ENCODE measurements at places on chromosomes 2 and 18.
A peak's percentile ranks its signal among the peaks of the same experiment; 100 is the strongest.

- no peak for DNase-seq
Observed at GRCh38 chr2:186624276-186624675, 34.4 kb downstream of the ITGAV start.

DNA sequence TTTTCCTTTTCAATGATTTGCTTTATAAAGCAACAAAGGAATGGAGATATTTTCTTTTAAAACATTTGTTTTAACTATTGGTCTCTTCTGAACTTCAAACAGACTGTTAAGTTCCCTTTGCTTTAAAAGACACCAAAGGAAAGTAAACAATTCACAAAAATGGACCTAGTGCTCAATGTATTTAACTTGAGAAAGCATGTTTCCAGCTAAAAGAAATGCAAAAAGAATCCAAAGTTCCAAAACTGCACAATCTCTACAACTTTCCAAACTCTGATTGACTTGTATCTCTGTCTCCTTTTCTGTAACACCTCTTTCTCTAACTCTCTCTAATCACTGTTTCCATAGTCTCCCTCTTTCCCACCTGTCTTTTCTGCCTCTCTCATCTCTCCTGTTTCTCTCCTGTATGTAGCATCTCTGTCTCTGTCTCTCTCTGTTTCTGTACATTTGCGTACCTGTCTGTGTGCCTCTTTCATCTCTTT lies 295.7 kb upstream of the SESTD1 start:
- no peak for DNase-seq

GRCh38 chr18:37355772-37356171 lies 209.8 kb downstream of the CELF4 start:
- DNase-seq: no peak

DNA sequence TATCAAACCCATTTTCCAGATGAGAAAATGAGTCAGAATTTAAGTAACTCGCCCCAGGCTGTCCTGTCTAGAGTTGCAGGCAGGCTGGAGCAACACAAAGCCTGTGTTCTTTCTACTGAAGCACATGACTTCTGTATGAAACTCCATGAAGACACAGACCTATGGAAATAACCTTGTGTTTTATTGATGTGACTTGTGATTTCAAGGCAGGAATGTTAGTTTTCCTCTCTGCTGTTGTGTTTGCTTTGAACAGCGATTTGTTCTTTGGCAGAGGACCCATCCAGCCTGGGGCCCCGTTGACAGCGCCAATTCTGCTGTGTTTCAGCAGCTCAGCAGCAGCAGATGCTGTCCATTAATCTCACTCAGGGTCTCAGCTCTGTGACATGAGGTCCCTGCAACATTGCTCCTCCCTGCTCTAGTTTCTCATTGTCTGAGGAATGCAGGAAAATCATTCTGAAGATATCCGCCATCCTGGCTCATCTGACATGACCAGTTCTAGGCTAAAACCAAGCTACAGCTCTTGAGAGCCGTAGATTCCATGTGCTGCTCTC lies 344.3 kb upstream of the RAB12 start:
- DNase-seq: no peak

GRCh38 chr2:95333056-95333455 lies 35.9 kb downstream of the KCNIP3 start:
- DNase-seq: no peak

DNA sequence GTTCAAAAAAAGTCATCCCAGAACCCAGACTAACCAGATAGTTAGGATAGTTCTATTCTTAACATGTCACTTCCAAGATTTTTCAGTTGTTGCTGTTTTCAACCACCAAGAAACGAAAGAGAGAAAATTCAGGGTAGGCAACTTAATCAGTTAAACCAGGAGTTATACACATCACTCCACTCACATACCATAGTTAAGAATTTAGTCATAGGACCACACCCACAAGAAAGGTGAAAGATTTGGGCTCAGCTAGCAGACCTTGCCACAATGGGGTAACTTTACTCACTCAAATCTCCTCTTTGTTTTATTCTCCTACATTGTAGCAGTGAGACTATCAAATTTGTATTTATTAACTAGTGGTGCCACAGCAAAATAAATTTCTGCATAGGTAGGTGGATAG lies 473.6 kb downstream of the NUP35 start:
- DNase-seq: no peak

GRCh38 chr2:11827547-11827946 lies 81.1 kb downstream of the LPIN1 start:
- no peak for DNase-seq

GRCh38 chr18:63105636-63106316 lies 213.8 kb downstream of the BCL2 start:
- no peak for DNase-seq

DNA sequence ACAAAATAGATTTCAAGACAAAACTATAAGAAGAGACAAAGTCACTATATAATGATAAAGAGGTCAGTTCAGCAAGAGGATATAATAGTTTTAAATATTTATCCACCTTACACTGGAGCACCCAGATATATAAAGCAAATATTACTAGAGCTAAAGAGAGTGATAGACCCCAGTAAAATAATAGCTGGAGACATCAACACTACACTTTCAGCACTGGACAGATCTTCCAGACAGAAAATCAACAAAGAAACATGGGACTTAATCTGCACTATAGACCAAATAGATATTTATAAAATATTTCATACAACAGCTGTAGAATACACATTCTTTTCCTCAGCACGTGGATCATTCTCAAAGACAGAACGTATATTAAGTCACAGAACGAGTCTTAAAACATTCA lies 86.6 kb downstream of the ATP8B1 start:
- DNase-seq: no peak

- DNase-seq: no peak
Observed at GRCh38 chr2:224055101-224055500, 16.0 kb upstream of the SERPINE2 start.

- DNase-seq: no peak
Observed at GRCh38 chr18:49481907-49482306, 5.1 kb downstream of the C18orf32 start.

GRCh38 chr2:61620244-61621159 lies 82.3 kb upstream of the XPO1 start:
- peak; percentile 67 for DNase-seq

DNA sequence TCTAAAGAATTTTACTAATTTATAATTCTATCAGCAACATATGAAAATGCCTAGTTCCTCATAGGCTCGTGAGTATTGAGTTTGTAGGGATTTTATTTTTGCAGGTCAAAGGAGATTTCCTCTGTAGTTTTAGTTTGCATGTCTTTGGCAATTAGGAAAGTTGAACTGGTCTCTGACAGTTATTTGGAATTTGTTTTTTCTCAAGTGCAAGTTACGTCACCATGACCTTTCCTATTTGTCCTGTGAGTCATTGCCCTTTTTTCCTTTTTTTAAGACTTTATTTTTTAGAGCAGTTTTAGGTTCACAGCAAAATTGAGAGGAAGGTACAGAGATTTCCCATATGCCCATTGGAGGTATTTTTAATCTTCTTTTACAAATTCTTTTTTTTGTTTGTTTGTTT lies 29.0 kb downstream of the RAMP1 start:
- no peak for DNase-seq

DNA sequence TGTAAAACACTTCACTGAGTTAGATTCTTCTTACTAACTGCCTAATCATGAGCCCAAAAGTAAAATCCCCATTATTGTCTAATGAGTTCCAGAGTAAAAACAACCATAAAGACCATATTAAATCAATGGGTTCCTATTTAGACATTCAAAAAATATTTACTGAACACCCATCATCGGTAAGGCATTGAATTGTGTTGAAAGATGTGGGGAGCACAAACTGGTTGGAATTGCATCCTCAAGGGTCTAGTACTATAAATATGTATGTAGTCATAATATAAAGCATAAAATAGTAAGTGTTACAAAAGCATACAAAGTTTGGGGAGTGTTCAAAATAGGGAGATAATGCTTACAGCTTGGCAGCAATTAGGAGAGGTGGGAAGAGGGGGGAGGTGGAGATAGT lies 3.0 kb upstream of the MARCHF4 start:
- no peak for DNase-seq

- DNase-seq: no peak
Observed at GRCh38 chr2:58479535-58480140, 238.5 kb upstream of the FANCL start.

GRCh38 chr2:99598441-99598840 lies 108.6 kb upstream of the REV1 start:
- no peak for DNase-seq

- DNase-seq: no peak
Observed at GRCh38 chr2:221924576-221924975, 352.5 kb upstream of the EPHA4 start.

GRCh38 chr18:4264347-4264791 lies 190.7 kb downstream of the DLGAP1 start:
- DNase-seq: no peak

- no peak for DNase-seq
Observed at GRCh38 chr18:44558767-44559166, 121.9 kb upstream of the SETBP1 start.

GRCh38 chr2:237827421-237827987 lies 28.9 kb downstream of the RBM44 start:
- DNase-seq: no peak

- DNase-seq: peak; percentile 29
Observed at GRCh38 chr2:235458839-235459273, 35.0 kb upstream of the AGAP1 start.

GRCh38 chr2:42385225-42385624 lies 24.2 kb upstream of the COX7A2L start:
- DNase-seq: peak; percentile 56

- no peak for DNase-seq
Observed at GRCh38 chr18:5630900-5631413, 87.2 kb upstream of the EPB41L3 start.

DNA sequence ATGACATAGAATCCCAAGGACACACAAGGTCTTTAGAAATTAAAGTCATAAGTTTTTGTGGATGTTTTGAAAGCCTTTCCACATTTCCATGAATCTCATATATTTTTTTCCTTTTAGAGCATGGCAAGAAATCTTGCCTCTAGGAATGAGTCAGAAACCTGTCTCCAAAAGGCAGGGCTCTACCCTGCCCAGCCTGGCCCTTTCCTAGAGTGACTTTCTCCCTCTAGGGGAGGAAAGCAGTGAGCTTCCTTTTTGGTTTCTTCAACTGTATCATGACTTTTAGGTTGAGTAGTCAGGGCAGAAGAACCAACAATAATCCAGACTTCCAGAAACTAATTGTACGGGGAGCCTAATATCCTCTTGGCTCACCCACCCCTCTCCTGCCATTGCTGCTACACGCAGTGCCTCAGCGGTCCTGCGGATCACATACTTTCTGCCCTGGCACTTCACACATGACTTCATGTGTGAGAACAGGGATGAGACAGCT lies 300.3 kb downstream of the AGPS start:
- peak; percentile 9 for DNase-seq

DNA sequence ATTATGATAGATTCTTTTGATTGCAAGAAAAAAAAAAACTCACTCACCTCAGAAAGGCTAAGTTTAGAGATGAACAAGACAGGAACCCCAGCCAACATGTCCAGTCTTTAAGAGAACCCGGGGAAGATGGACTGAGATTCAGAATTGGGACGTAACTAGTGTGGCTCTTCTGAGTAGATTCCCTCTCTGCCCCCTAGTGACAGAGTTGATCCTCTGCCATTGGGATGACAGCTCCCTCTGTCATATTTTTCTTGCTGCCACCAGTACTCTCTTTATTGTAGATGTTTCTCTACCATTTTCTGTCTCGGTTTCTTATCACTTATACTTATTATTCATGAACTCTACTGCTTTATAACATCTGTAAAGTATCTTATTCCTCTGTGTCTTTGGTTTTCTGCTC lies 77.7 kb downstream of the GULP1 start:
- DNase-seq: peak; percentile 63

DNA sequence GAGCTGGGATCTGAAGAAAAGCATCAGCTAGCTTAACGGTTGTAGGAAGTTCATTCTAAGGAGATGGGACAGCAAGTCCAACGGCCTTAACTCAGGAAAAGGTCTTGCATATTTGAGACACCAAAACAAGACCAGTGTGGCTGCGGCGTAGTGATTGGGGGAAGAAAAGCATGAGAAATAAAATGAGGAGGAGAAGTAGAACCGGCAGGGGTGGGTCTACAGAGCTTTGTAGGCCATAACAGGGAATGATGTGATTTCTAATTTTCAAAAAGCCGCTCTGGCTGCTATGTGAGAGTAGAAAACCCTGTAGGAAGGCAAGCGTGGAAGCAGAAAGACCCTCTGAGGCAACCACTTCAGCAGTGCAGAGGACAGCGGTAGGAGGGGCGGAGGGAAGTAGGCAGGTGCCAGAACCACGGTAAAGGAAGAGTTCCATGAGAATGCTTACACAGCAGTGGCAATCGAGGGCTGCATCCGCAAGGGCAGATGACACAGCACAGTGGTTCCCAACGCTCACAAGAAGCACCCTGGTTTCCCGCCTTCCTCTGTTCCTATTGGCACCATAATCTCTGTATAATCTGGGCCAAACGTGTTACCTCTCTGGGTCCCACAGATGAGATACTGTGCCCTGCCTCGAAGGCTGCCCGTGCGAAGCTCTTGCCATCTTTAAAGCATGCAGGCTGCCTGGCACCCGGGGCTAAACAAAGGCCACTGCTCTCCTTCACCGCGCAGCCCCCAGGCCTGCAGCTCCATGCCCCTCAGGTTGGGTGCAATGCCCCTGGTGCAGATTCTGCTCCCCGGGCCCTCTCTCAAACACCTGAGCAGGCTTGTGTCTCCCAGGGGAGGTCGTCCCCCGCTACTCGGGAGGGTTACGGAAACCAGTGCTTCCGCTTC lies 795 bp downstream of the ANKRD39 start:
- DNase-seq: no peak

DNA sequence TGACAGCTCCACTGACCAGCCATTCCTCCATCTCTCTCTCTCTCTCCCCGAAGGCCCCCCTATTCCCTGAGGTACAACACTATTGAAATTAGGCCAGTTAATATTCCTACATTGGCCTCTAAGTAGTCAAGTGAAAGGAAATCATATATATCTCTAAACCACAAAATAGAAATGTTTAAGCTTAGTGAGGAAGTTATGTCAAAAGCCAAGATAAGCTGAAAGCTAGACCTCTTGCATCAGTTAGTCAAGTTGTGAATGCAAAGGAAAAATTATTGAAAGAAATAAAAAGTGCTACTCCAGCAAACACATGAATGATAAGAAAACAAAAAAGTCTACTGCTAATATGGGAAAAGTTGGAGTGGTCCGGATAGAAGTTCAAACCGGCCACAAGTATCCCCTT lies 301.3 kb upstream of the RBMS1 start:
- DNase-seq: no peak

GRCh38 chr2:72142570-72143440 lies 4.9 kb downstream of the CYP26B1 start:
- no peak for DNase-seq

DNA sequence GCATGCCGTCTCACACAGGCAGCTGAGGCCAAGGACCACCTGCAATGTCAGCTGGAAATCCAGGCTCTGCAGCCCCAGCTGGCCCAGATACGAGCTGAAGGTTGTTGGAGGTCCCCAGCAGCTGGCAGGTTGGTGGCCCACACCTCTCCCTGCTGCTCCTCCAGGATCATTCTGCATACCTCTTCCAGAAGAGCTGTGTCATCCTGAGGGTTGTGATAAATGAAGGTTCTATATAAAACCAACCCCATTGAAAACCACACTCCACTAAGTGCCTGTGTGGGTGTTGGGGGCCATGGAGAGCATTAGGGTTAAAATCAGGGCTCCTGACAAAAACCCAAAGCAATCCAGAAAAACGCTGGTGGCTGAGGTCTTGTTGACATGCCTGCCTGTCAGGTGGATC lies 50.4 kb downstream of the C1QL2 start:
- DNase-seq: no peak

GRCh38 chr2:174605687-174606086 lies 8.1 kb upstream of the WIPF1 start:
- DNase-seq: no peak

- DNase-seq: no peak
Observed at GRCh38 chr2:60818272-60818671, 62.2 kb downstream of the PAPOLG start.
